ENCODE measurements at places on chromosomes 6 and 20.
A peak's percentile ranks its signal among the peaks of the same experiment; 100 is the strongest.

- DNase-seq = no peak
These were observed 32.6 kb downstream of the CLIC5 start for GRCh38 chr6:45983062-45983461.

- DNase-seq = no peak
These were observed 25.2 kb upstream of the GTSF1L start for GRCh38 chr20:43752051-43752360.

DNA sequence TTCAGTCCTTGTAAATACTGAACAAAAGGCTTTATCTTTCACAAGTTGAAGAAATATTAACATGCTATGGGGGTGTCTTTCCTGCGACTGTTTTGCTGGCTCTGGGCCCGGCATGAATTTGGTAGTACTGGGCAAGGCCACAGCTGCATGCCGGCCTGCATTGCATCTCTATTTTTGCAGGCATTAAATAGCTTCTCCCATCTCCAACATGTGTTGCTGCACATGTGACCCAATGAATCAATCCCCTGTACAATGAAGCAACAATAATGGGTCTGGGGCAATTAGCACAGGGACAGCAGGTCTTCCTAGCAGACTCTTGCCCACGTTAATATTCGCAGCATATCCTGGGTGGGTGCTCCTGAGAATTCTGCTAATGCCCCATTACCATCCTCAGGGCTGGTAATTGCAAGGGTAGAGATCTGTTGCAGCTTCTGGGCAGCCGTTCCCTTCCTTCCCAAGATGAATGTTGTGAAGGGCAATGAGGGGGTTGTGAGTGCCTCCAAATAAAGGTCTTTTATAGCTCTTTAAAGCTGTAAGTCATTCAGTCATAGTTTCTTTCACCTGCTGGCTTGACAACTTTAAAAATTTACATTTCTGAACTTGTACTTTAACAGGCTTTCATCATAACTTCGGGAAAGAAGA is 24.3 kb upstream of the CDYL start:
- DNase-seq = no peak

GRCh38 chr6:37868447-37868825 is 48.9 kb downstream of the ZFAND3 start:
- DNase-seq = no peak

DNA sequence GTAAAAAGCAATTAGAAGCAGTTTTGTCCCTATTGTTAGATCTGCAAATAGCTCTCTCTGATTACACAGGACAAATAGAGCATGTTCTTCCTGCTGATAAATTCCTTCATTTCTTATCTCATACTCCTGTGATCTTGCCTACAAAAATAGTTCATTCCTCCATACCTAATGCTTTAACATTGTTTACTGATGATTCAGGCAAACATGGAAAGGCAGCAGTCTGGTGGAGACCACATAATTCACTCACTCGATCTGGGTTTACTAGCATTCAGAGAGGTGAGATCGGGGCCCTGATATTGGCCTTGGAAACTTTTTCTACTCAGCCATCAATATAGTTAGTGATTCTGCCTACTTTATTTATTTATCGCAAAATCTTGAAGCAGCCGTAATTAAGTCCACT is 20.2 kb downstream of the HLA-DPA1 start:
- no peak for DNase-seq

DNA sequence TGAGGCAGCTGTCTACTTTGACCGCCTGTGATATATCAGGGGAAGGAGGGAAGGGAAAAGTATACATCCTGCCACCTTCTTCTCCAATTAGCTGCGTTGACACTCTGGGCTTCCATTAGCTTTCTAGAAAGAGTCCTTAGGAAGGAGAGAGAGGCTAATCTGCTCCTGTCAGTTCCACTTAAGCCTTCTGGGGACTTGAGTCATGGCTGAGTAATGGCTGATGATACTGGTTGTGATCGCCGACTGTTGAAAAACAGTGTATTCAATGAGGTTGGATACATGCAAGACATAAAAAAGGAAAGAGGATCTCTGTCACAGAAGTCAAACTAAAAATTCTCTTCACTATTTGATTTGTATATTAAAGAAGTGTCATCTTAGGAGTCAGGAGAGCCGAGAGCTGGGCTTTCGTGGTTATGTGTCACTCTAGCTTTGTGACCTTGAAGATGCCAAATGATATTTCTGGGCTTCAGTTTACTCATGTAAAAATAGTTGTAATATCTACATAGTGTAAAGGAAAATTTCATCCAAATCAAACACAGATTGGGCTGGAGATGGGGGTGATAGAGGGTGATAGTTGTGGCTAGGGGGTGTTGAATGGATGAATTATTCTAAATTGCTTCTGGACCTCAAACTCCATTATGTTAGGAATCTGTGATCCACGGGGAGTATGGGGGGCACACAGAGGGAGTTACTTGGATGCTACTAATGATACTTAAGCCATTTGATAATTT is 189.0 kb downstream of the UST start:
- DNase-seq = no peak

GRCh38 chr6:166308033-166308768 is at the start of gene PRR18:
PRR18 (minus strand) TSS chr6:166308392; CDS start chr6:166308142, 250 bp downstream.
- DNase-seq = peak; percentile 62

GRCh38 chr6:134356405-134356804 is 38.5 kb upstream of the SGK1 start:
- DNase-seq = no peak

DNA sequence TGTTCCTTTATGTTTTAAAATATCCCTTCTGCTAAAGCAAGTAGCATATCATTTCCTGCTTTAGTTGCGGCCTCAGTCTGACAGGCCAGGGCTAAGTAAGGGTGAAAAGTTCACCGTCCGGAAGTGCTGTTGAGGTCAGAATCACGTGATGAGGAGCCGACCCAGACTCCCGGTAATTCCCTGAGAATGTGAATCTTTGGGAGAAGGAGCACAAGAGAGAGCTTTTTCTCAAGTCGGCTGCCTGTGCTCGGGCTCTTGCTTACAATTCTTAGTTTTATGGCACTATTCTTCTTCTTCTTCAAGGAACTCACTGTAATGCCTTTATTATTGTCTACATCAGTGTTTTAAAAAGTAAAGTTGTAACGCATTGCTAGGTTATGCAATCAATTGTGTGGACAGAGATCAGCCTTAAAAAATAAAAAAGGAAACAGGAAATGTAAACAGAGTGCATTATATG is 309.3 kb downstream of the PRL start:
- DNase-seq = no peak

DNA sequence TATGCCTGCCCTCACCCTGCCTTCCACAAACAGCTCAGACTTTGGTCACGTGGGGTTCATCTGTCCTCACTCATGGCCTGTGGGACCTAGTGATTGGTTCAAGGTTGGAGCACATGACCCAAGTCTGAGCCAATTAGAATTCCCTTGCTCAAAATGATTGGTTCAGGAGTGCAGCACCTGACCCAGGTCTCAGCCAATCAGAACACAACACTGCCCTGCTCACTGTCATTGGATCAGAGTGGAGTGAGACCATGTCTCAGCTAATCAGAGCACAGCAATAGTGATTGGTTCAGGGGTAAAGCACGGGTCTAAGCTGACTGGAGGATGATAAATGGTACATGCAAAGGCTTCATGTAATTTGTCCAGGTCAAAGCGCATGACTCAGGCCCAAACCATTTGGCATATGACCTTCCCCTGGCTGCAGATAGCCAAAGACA is 102.2 kb downstream of the PREX1 start:
- DNase-seq = no peak

DNA sequence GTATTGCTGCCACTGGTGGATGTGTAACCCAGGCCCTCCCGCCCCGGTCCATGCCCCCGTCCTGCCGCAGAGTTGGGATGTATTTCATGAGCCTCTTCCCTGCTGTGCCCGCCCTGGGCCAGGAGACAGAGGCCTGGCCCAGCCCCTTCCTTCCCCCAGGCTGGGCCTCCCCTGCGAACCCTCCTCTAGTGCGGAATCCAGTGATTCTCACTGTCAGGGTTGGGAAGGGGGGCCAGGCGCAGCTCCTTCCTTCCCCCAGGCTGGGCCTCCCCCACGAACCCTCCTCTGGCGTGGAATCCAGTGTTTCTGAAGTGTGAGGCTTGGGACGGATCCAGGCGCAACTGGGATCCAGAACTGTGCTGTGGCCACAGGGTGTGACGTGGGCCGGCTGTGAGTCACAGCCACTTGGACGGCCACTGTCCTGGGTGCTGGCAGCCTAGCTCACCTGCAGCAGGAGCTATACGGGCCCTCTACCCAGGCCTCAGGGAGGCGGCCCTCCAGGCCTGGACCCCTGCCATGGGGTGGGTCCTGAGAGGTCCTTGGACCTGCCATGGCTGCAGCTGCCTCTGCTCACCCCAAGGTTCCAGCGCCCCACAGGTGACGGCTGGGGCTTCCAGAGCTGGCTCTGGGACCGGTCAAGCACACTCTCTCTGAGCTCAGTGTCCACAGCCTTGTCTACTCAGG is 28.3 kb downstream of the COL20A1 start:
- no peak for DNase-seq

- no peak for DNase-seq
These were observed 60.6 kb upstream of the FAM184A start for GRCh38 chr6:119138906-119139541.

DNA sequence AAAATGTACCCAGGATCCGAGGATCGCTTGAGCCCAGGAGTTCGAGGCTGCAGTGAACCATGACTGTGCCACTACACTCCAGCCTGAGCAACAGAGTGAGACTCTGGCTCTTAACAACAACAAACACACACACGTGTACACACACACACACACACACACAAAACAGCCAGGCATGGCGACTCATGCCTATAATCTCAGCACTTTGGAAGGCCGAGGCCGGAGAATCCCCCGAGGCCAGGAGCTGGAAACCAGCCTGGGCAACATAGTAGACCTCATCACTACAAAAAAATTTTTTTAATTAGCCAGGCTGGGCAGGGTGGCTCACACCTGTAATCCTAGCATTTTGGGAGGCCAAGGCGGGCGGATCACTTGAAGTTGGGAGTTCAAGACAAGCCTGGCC is 23.3 kb upstream of the ARFGEF2 start:
- no peak for DNase-seq

GRCh38 chr20:8094850-8095249 is 37.2 kb upstream of the PLCB1 start:
- no peak for DNase-seq

Measured in NCI-H1092 treated with DMSO at 0.1 percent for 48 hours (cell line).